ENCODE measurements at places on chromosomes 5 and 9. TPM values are rescaled to one million over a fixed set of nuclear protein-coding genes. Genes with fewer than 3 reads are reported as not detected.

BHMT gene
- total RNA-seq: not detected

OBP2B gene
- not detected for total RNA-seq

DMRTA1 gene
- total RNA-seq: 4.3 TPM

DNA sequence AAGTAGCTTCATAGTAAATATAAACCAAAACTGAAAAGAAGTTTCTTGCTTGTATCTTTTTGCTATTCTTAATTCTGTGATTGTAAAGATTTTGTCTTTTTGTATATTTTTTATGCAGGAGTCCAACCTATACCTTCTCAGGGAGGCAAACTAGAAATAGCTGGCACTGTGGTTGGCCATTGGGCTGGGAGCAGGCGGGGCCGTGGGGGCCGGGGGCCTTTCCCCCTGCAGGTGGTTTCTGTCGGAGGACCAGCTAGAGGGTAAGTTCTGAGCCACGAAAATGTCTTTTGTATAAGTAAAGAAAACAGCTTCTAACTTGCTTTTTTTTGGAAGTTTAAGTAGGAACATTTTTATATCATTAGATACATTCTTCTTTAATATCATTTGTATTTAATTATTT, 15.4 kb upstream of the PHF2 start:
- no peaks in the 10 kb centered on the region for H3K4me1 ChIP-seq
- no peak overlapping the region for H3K27ac ChIP-seq
- no peaks in the 10 kb centered on the region for H3K27me3 ChIP-seq
- DNase-seq: no peak

GRCh38 chr5:2753452-2754420, 2.3 kb upstream of the IRX2 start:
- no peak for DNase-seq
- no peak overlapping the region for H3K27ac ChIP-seq
- no peaks in the 10 kb centered on the region for H3K27me3 ChIP-seq
- H3K4me3 ChIP-seq: no peak overlapping the region
- peaks cover 29% of the 10 kb centered on the region for H3K4me1 ChIP-seq

- H3K27ac ChIP-seq: peak within 1 kb of the TSS; percentile 96
- H3K4me3 ChIP-seq: peak within 1 kb of the TSS; percentile 80
- H3K27me3 ChIP-seq: no peaks in the 10 kb centered on the region
- DNase-seq: peak; percentile 96
Measured at GRCh38 chr5:143403593-143404415, at the start of gene NR3C1. NR3C1 (minus strand) TSS chr5:143403686; CDS start chr5:143400839, 2,847 bp downstream.

Data from osteoblast (primary cell).